ENCODE measurements at places on chromosomes 2 and 18.

DNA sequence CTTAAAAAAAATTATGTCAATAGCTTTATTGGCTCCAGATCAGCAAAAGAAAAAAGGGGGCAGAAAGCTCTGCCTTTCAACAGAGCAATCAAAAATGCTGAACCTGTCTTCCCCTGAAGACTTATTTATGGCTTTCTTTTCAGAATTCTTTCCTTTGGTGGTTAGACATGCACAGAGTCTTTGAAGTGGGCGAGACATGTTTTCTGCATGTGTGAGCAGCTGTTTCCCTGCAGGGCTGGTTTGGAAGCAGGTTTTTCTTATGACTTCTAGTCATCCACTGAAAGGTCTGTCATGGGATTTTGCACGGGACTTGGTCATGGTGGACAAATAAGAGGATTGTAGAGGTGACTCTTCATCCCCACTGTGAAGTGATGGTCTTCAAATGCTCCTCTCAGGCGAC, 160.3 kb downstream of the VAPA start:
- no peak for DNase-seq

GRCh38 chr2:230984393-230985220, 11.3 kb upstream of the SPATA3 start:
- no peak for DNase-seq

DNA sequence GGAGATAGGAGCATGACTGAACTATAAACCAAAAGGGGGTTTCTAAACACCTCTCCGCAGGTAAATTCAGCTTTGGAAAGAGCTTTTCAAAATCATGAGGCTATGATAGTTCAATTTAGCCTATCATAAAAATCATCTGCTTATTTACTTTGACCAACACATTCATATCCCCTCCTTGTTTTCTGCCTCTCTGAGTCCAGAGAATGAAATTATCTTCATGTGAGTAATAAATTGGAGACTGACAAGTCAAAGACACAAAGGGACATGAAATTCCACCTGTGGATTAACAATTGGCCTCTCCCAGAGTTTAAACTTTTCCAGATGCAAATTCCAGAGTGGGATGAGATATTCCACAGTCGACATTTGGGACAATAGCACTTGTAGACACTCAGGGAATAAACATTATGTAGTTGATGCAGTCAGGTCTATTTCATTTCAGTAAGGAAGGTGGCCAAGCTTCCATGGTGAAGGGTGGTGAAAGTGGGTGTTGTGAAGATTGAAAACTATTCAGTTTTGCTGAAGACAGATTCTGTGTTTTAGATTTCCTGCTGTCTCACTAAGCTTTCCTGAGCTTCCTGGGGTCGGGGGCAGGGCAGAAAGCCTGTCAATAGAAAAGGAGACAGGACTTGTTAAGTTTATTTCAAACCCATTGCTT, 84.7 kb downstream of the CDC42EP3 start:
- DNase-seq, result no peak

- DNase-seq, result no peak
Observed at GRCh38 chr18:44533071-44533470, 147.6 kb upstream of the SETBP1 start.

DNA sequence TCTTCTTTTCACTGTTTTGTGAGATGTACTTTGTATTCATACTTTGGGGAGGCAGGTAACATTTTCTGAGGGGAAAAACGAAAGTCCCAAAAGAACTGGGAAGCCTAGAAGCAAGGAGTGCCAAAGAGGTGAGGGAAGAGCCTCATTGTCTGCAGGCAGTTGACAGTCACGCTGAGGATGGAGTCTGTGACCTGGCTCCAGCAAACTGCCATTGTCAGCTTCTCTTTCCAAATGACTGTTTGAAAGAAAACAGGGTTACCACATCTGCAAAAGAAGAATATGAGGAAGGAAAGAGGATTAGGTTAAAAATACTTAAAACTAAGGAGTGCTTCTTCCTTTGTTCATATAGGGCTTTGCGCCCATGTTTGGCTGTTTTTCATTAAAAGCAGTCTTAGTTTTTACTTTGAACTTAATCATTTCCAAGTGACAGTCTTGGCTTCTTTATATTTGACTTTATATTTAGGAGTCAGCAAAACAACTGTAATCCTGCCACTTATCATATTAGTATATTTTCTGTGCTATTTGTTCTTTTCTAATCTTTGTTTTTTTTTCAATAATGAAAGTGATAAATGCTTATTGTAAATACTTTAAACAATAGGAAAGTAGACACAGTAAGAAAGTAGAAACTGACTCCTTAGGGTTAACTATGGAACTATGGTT, 35.0 kb downstream of the CERS6 start:
- no peak for DNase-seq

GRCh38 chr2:187168720-187169713, 279.0 kb downstream of the CALCRL start:
- no peak for DNase-seq

- no peak for DNase-seq
Observed at GRCh38 chr2:85735691-85736090, 18.1 kb upstream of the ATOH8 start.

- DNase-seq, result no peak
Observed at GRCh38 chr2:43370146-43370545, 143.7 kb upstream of the ZFP36L2 start.

GRCh38 chr2:215793747-215794595, 219.4 kb downstream of the MREG start:
- DNase-seq, result no peak

GRCh38 chr18:78309307-78309706, 670.3 kb upstream of the SALL3 start:
- no peak for DNase-seq

DNA sequence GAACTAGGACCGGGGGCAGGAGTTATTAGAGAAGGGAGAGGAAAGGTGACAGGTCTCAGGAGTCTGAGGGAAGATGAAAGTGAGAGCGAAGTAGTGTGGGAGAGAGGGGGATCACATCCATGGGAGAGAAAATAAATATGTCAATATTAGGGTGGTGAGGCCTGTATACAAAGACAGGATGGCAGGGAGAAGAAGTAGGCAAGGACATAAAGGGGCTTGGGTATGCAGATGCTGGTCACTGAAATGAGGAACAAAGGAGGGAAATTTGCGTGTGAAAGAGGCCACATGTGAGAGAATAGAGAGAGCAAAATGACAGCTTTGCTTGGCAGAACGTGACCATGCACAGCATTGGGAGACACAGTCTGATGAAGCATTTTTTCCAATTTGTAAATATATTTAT, 13.6 kb downstream of the METAP1D start:
- DNase-seq, result no peak

DNA sequence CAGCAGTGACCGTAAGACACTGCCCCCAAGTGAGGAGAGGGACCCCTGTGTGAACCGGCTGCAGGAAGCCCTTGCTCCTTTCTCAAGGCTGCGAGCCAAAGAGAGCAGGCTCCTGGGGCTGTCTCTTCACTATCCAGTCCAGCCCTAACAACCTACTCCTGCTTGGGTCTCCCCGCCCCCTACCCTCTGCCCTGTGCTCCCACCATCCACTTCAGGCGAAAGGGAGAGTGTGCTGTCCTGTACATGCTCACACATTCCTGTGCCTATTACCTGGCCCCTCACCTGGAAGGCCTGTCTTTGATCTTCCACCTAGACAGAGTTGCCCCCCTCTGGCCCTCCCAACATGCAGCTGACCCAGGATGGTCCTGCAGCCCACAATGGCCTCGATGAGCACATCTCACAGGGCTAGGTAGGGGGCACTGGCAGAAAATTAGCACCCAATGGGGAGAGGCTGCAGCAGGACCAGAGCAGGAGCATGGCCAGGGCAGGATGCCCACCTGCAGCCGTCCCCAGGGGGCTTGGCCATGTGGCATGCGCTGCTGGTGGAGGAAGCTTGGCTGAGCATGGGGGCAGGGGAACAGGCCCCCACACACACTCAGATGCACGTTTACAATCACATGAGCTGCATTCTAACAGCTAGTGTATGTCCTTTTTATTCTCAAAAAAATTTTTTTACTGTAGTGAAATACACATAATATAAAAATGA, 93.5 kb downstream of the POLR1A start:
- no peak for DNase-seq

- no peak for DNase-seq
Observed at GRCh38 chr2:176105078-176105729, 1.9 kb upstream of the HOXD11 start.

DNA sequence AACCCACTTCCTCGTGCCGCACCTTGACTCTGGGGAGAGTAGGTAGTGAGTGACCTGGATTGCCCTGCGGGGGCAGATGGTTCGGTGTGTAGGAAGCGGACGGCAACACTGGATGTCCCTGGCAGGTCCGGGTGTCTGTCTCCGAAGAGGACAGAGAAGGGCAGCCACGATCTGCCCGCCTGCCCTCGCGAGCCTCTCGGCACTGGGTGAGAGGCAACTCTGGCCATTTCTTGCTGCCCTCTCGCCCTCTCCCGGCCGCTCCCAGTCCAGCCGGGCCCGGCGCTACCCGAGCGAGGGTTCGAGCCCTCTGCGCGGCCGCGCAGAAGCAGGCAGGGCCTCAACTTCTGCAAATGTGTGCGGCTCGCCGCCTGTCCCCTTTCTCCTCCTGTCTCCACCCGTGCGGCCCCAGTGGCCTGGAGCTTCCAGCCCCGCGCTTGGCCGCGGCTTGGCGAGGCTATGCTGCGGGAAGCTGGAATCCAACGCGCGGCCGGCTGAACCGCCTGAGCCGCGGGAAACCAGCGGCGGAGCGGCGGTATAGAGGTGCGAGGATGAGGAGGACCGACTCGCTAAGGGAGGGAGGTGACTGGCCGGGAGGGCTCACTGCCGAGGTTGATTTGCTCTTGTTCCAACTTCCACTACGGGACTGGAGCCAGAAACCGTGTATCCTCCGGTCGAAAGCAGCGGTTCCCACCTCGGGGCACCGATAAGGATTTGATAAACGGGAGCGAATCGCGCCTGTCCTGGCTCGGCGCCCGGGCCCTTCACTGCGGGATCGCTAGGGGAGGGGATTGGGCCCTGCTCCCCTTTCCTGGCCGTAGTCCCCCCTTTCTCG, 1.5 kb downstream of the EPAS1 start:
- DNase-seq, result peak; percentile 9

DNA sequence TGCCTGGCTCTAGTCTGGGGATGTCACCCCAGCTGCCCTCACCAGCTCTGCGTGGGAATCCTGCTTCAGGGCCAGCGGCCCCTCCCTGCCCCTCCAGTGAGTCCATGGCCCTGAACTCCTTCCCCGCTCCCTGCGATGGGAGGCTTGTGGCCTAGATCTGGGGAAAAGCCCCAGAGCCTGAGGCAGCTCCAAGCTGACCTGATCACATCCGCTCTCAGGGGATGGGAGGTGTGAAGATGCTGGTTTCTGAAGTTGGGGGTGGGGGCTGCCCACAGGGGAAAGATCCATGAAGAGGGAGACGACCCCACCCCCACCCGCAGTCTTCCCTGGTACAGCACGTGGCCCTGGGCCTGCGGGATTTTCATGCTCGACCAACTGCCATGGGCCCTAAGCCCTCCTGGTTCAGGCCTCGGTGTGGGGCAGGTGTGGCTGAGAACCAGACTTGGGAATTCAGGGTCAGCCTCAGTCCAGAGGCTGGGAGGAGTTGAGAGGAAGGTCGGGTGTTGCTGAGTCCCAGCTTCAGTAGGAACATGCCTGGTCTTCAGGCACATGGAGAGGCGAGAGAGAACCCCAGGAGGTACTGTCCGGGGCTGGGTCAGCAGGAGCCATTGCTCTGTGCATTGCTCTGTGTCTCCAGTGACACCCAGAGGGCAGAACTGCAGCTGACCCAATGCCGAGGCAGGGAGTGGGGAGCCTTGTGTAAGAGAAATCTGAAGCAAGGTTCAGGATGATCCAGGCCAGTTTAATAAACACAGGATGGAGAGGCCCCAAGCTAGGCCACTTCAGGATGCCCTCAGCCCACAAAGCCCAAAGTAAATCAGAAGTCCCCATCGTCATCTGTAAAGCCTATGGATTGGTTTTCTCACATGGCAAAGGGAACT, 115.1 kb downstream of the CAPN13 start:
- DNase-seq, result no peak

Data from central memory CD4-positive, alpha-beta T cell (primary cell).